ENCODE measurements at places on chromosomes 11 and 22. TPM values are rescaled to one million over a fixed set of nuclear protein-coding genes. Genes with fewer than 3 reads are reported as not detected.

RIMBP3C gene
- 1.1 TPM for total RNA-seq

KLHDC7B gene
- 0.31 TPM for total RNA-seq

CRYBB2 gene
- total RNA-seq = not detected

GRCh38 chr22:46090631-46091201, 59.6 kb upstream of the PPARA start:
- DNase-seq = no peak

DNA sequence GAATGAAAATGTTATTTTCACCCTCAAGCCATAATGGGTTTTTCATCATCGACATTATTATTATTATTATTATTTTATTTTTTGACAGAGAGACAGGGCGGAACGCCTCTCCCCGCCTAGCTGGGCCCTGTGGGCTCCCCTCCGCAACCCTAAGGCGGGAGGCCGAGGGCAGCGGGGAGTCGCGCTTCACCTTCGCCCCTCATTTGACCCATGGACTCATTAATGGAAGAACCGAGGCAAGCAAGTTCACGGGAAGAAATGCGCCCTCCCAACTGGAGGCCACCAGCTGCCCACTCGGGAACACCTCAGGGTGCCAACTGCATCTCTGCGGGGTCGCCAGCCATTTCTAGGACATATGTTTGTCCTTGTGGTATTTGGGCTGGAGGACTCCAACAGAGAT, 115.3 kb upstream of the KIRREL3 start:
- DNase-seq = no peak

DNA sequence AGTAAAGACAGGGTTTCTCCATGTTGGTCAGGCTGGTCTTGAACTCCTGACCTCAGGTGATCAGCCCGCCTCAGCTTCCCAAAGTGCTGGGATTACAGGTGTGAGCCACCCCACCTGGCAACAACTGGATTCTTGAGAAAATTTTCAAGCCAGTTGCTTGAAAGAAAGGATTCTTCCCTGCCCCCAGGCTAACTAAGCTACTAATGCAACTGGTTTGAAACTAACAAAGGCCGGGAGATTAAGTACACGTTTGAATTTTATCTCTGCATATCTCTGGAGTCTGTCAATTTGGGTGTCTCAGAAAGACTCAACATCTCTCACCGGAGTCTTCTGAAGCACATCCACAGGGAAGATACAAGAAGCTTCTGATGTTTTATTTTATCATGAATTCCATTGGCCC, 10.7 kb upstream of the ETS1 start:
- no peak for DNase-seq

GRCh38 chr11:31001427-31001826, 368.1 kb downstream of the DCDC1 start:
- no peak for DNase-seq

- no peak for DNase-seq
These were observed 81.4 kb downstream of the KCNQ1 start for GRCh38 chr11:2525941-2526807.

DNA sequence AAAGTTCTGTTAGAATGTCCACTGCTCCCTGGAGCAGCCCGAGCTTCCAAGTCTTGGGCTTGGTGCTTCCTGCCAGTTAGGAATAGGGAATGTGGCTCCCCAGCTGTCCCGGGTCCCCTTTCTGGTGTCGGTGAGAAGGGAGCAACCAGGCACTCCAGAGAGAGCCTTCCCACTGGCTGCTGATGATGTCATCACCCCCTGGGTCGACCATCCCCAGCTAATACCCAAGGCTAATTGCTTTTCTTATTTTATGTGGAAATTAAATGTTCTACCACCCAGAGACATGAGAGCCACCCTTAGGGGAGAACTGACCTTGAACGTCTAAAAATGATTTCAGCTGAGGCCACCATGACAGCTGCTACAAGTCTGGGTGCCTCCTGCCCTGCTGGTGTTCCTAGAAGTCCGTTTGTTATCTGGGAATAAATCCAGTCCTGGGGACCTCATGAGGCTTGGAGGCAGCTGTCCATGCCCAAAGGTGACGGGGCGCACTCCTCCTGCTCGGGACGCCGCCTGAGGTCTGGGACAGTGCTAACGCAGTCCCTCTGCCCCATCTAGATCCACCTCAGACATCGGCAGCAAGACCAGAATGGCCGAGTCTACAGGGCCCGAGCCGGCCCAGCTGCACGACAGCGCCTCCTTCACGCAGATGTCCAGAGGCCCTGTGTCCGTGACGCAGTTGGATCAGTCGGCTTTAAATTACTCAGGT, 42.3 kb downstream of the C11orf91 start:
- no peak for DNase-seq

GRCh38 chr11:8809241-8809938, 101.6 kb upstream of the AKIP1 start:
- DNase-seq = no peak

- no peak for DNase-seq
These were observed 45.6 kb upstream of the CHRM4 start for GRCh38 chr11:46437122-46437689.

DNA sequence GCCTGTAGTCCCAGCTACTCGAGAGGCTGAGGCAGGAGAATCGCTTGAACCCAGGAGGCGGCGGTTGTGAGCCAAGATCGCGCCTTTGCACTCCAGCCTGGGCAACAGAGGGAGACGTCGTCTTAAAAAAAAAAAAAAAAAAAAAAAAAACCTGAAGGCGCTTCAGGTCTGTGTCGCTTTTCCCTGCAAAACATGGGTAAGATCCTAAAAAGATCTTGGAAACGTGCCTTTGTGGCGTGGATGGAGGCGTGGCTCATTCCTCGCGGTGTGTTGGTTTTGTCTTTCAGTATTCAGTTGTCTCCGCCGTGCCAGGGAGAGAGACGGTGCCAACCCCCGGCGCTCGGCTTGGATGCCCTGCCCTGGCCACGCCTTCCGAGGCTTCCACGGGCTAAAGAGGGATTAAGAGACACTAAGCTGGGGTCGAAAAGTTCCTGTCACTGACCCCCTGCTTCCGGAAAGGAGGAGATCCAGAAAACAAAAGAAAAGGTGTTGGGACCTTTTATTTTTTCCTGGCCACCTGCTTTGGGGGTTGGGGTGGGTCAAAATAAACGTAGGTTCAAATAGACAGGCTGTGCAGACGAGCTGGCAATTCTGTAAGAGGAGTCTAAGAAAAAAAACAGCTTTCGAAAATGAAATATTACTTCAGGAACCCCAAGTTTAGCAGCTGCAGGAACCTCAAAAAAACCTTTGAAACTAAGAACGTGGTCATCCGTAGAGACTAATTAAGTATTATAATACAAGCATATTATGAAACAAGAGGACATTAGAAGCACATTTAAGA, 1.1 kb upstream of the SLC35F2 start:
- DNase-seq = peak; percentile 53

DNA sequence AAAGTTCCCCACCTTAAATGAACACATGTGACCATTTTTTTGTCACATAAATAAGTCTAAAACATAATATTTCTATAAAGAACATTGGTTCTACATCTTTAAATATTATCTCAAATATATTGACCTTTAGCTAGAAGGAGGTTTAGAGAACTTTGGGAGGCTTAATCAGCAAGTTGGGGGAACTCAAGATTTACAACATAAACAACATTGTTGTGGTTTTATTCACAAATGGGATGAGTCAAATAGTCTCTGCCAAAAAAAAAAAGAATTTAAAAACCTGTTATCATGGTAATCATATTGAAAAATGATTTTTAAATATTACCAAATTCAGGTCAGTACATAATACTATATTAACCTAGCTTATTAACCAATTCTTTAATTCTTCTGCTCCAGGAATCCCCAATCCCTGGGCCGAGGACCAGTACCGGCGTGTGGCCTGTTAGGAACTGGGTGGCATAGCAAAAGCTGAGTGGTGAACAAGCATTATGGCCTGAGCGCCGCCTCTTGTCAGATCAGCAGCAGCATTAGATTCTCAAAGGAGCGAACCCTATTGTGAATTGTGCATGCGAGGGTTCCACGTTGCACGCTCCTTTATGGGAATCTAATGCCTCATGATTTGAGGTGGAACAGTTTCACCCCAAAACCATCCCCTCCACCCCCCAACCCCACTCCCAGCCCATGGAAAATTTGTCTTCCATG, 98.2 kb downstream of the RDX start:
- no peak for DNase-seq

DNA sequence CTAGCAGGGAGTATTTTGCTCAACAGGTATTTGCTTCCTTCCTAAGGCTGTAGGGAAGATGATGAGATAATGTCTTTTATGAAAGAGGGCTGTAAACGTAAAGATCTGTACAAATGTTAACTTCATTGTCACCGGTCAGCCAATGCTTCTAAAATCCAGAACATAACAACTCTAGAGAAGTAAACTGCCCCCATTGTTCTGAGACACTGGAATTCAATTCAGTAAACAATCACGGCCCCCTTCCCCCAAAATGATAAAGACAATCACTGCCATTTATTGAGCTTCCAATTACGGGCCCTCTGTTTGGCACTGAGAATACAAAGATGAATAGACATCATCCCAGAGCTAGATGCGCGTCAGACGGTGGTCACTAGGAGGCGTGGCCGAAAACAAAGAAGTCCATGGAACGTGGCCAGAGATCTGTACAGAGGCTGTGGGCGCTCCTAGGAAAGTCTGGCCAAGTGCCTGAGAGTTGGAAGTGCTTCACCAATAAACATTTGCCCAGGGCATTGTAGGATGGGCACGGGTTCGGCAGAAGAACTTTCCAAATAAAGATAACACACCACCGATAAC, 576 bp downstream of the TMEM258 start:
- DNase-seq = peak; percentile 55

DNA sequence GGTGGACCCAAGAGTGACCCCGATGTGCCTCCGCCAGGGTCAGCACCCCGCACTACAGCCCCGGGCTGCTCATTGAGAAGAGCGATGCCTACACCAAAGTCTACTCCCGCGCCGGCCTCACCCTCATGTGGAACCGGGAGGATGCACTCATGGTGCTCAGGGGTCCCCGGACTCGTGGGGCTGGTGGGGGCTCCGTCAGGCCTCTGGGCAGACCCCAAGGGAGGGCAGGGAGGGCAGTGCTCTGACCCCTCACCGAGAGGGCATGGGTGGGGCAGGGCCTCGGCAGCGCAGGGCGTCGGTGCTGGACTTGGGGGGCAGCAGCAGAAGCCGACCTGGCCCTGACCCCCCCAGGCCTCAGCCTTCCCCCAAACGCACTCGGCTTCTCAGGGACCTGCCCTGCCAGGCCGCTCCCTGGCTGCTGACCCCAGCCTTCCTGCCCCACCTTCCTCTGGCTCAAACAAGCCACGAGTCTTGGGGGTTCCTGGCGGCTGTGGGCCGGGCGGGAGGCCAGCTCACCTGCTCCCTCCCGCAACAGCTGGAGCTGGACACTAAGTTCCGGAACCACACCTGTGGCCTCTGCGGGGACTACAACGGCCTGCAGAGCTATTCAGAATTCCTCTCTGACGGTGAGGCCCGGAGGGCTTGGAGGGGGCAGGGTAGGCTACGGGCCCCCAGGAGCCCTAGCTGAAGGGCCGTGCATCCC, 2.9 kb downstream of the MUC2 start:
- no peak for DNase-seq

- DNase-seq = no peak
These were observed 32.7 kb downstream of the CD6 start for GRCh38 chr11:61004180-61004611.

- no peak for DNase-seq
These were observed 30.2 kb upstream of the APOA1 start for GRCh38 chr11:116867619-116868018.

GRCh38 chr11:46143049-46143806, 22.0 kb upstream of the PHF21A start:
- no peak for DNase-seq

DNA sequence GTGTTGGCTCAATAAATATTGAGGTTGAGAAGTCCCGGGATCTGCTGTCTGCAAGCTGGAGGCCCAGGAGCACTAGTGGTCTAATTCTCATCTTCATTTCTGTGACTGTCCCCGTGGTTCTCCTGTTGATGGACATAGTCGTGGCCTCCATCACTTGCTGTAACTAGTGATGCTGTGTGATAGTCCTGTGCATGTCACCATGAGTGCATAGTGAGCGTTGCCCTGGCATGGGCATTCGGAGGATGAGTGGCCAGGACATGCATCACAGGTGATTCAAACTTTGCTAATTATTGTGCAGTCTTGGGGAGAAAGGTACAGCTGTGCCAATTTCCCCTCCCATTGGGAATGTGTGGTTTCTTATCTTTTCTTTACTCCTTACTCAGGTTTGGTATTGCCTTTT, 902.2 kb downstream of the BRD1 start:
- no peak for DNase-seq

DNA sequence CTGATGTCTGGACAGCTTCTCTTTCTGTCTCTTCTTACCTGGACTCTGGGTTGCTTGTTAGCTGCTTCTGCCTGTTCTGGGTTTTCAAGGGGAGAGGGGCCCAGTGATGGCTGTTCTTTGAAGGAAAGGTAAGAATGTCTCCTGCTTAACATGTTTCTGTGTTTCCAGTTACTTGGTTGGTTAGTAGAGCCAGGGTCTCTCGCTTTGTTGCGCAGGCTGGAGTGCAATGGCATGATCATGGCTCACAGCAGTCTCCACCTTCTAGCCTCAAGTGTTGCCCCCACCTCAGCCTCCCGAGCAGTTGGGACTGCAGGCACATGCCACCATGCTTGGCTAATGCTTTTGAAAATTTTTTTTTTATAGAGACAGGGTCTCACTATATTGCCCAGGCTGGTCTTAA, 126.6 kb downstream of the BCR start:
- DNase-seq = no peak

- DNase-seq = no peak
These were observed 265.4 kb upstream of the B3GAT1 start for GRCh38 chr11:134677397-134677822.

DNA sequence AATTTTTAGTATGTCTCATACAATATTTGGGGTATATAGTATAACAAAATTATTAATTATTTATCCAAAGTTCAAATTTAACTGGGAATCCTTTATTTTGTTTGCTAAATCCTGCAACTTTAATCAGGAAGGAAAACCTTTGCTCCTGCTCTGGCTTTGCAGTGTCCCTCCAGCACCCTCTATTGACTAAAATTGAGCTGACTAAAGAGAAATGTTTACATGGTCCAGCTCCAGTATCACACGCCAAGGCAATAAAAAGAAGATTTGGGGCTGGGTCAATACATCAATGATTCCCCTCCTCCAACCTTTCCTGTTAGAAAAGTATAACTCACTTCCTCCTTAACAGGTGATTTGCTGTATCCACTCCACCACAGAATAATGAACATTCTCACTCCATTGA, 153.0 kb upstream of the LRRC4C start:
- no peak for DNase-seq

GRCh38 chr11:119192111-119192510, 6.8 kb downstream of the NHERF4 start:
- no peak for DNase-seq
